ENCODE measurements at places on chromosomes 4 and X. TPM values are rescaled to one million over a fixed set of nuclear protein-coding genes. Genes with fewer than 3 reads are reported as not detected.

GRCh38 chr4:94448815-94449375 is 2.8 kb upstream of the PDLIM5 start:
- no peaks in the 10 kb centered on the region for H3K27me3 ChIP-seq
- H3K36me3 ChIP-seq: no peaks in the 10 kb centered on the region
- H3K4me1 ChIP-seq: peaks cover 13% of the 10 kb centered on the region
- no peak for DNase-seq

DNA sequence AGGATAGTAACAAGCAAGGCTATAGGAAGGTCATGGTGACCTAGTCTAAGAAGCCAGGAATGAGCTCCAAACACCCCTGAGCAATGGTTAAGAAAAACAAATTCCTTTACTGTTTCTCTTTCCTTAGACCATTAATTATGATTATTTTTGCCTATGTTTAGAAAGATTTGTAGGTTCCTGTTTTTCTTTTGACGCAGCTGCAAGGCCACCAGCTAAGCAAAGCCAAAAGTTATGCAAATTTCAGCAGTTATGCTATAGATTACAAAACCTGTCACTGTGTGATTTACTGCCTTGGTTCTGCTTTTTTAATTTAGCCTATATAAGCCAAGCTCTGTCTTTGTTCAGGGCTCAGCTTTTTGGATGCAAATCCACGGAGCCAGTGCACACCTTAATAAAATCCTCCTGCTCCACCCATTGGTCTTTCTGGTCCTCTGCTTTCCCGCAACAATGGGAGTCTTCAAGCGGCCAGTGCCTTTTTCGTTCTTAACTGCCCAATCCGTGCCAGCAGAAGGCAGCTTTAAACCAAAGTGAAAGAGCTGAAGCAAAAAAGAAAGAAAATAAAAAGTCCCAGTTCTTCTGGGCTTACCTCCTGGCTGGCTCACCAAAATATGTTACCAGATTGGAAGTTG is 1.4 kb upstream of the CEP135 start:
- no peaks in the 10 kb centered on the region for H3K36me3 ChIP-seq
- DNase-seq: no peak
- H3K27me3 ChIP-seq: no peaks in the 10 kb centered on the region
- H3K4me3 ChIP-seq: peak overlapping the region; percentile 77
- peaks cover 21% of the 10 kb centered on the region for H3K4me1 ChIP-seq

DNA sequence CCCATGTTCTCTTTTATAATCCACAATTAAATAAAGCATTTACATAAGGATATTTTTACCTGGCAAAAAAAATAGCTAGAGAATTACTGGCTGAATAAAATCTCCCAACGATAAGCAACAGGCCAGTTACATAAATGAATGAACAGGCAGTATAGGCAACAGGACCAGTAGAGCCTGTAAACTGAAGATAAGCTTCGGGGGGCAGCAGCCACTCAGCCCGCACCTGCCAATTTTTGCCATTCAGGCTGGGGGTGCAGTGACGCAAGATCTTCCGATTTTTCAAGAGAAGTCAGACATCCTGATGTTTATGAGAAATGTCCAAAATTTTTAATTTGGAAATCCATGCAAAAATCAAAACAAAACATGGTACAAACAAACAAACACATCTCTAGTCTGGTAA is 49.0 kb upstream of the CDKN2AIP start:
- H3K36me3 ChIP-seq: no peaks in the 10 kb centered on the region
- 0 out of 2 replicates have a peak, but pooled peaks cover 2% of the 10 kb centered on the region for H3K27me3 ChIP-seq
- H3K27ac ChIP-seq: no peak overlapping the region
- H3K4me3 ChIP-seq: no peak overlapping the region
- no peaks in the 10 kb centered on the region for H3K4me1 ChIP-seq

- H3K4me1 ChIP-seq: no peaks in the 10 kb centered on the region
- no peak overlapping the region for H3K27ac ChIP-seq
- no peak for DNase-seq
- H3K27me3 ChIP-seq: no peaks in the 10 kb centered on the region
Measured at GRCh38 chrX:17323397-17323796, 51.6 kb upstream of the NHS start.

DNA sequence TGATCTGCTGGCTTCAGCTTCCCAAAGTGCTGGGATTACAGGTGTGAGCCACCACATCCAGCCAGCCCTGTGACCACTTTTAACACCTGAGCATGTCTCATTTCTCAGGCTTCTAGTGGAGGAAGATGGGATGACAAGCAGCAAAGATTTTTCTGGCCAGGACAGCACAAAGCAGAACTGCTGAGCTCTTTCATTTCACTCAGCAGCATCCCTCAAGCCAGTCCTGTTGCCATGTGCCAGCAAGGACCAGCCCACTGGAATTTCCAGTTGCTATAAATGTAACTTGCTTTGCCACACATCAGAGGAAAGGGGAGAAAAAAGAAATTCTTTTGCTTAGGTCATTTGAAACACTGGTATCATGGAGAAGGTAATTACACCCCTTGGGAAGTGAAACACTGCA is 75.9 kb downstream of the SLC9A7 start:
- no peaks in the 10 kb centered on the region for H3K36me3 ChIP-seq
- no peak overlapping the region for H3K4me3 ChIP-seq
- DNase-seq: no peak
- no peaks in the 10 kb centered on the region for H3K27me3 ChIP-seq
- H3K27ac ChIP-seq: no peak overlapping the region

- DNase-seq: no peak
- H3K27ac ChIP-seq: no peak overlapping the region
- no peak overlapping the region for H3K4me3 ChIP-seq
- H3K27me3 ChIP-seq: no peaks in the 10 kb centered on the region
- H3K36me3 ChIP-seq: no peaks in the 10 kb centered on the region
Measured at GRCh38 chr4:18733961-18734360, 712.4 kb upstream of the LCORL start.

DNA sequence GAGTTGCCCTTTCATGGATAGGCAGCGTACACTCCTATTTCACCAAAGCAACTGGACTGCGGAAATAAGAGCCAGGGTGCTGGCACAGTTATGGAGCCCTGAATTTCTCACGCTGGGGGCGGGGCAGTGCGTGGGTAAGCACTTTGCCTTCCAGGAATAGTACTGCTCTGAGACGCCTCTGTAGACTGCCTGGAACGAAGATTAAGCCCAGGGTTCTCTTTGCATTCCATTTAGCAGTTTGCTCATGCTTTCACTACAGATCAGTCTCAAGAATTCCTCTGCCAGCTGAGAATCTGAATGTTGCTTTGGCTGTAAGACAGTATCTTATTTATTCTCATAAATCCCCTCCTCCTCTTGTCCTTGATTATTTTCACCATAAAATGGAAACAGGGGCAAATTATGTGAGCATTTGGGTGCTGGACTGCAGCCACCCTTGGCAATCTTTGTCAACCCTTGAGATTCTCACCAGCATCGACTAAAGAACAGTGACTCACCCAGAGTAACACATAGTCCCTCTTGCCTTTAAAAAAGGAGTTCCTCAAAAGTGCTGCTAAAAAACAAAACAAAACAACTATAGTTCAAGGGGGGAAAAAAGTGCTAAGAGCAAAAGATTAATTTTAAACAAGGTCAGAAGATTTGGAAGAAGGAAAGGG is 88.9 kb upstream of the CITED1 start:
- DNase-seq: no peak
- no peak overlapping the region for H3K4me3 ChIP-seq
- no peaks in the 10 kb centered on the region for H3K4me1 ChIP-seq
- no peaks in the 10 kb centered on the region for H3K27me3 ChIP-seq
- no peak overlapping the region for H3K27ac ChIP-seq
- no peaks in the 10 kb centered on the region for H3K36me3 ChIP-seq

- no peak overlapping the region for H3K27ac ChIP-seq
- H3K27me3 ChIP-seq: no peaks in the 10 kb centered on the region
- no peaks in the 10 kb centered on the region for H3K4me1 ChIP-seq
- DNase-seq: no peak
- no peaks in the 10 kb centered on the region for H3K36me3 ChIP-seq
Measured at GRCh38 chrX:49282647-49283011, 13.0 kb downstream of the PPP1R3F start.

DNA sequence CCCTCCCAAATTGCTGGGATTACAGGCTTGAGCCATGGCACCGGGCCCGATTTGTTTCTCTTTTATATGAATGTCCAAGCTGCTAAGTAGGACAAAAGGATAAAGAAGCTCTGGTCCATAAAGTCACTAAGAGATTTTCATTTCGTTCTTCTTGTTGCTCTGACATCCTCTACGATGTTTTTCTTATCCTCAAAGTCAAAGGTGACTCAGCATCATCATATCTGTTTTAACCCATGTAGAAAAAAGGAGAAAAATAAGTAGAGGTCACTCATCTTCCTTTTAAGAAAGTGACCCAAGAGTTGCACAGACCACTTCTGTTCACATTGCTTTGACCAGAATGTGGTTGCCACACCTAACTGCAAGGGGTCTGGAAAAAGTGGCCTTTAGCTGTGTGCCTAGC is 29.3 kb upstream of the DYNLT3 start:
- DNase-seq: no peak
- H3K27ac ChIP-seq: no peak overlapping the region
- no peaks in the 10 kb centered on the region for H3K4me1 ChIP-seq
- H3K36me3 ChIP-seq: no peaks in the 10 kb centered on the region
- no peaks in the 10 kb centered on the region for H3K27me3 ChIP-seq

DNA sequence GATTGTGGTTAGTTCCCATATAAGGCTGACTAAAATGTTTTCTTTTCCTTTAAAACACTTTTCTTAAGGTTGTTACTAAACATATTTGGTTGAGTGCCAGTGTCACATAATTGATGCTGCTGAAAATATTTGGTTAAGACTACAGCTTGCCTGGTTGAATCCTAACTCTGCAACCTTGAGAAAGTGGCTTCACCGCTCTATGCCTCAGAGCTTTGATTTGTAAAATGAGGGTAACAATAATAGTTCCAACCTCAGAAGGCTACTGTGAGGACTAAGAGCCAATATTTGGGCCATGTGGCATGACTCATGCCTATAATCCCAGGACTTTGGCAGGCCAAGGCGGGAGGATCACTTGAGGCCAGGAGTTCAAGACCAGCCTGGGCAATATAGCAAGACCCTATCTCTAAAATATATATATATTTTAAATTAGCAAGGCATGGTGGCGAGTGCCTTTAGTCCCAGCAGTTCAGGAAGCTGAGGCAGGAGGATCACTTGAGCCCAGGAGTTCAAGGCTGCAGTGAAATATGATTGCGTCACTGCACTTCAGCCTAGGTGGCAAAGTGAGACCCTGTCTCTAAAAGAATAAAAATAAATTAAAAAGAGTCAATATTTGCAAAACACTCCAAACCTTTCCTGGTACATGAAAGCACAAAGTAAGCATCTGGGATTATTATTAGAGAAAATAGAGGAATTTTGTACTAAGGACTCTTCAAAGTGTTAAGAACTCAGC is 7.1 kb upstream of the NEIL3 start:
- H3K27me3 ChIP-seq: no peaks in the 10 kb centered on the region
- H3K4me1 ChIP-seq: no peaks in the 10 kb centered on the region
- no peaks in the 10 kb centered on the region for H3K36me3 ChIP-seq
- DNase-seq: no peak
- no peak overlapping the region for H3K4me3 ChIP-seq
- no peak overlapping the region for H3K27ac ChIP-seq

GRCh38 chrX:119467842-119468550 is at the start of gene SLC25A5:
TSS of gene SLC25A5 (plus strand) at chrX:119468444. CDS start at chrX:119468516, 72 bp downstream.
- no peaks in the 10 kb centered on the region for H3K27me3 ChIP-seq
- peak within 1 kb of the TSS; percentile 78 for H3K27ac ChIP-seq
- peaks cover 5% of the 10 kb centered on the region for H3K4me1 ChIP-seq
- peak within 1 kb of the TSS; percentile 92 for H3K4me3 ChIP-seq

DNA sequence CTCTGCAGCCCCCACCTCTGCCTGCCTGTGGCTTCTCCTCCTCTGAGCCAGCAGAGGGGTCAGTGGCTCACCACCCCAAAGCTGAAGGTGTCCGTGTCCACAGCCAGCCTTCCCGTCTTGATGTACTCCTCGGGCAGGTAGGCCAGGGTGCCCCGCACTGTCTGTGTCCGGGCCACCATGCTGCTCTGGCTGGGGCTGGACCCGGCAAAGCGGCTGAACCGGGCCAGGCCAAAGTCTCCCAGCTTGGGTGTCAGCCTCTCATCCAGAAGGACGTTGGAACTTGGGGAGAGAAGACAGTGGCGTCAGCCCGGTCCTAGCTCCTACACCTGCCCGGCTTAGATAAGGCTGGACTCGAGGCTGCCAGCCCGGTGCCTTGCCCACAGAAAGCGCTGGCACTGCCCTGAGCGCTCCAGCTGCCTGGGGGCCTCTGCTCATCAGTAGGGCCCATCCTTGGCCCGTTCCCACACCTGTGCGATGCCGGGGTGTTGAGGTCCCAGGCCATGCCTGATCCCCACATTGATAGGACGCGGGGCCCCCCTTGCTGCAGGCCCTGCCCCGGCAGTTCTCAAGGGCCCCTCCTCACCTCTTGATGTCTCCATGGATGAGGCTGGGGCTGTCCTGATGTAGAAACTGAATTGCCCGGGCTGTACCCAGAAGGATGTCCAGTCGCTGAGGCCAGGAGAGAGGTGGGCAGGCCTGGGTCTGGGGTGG is 3.2 kb downstream of the IRAK1 start:
- H3K36me3 ChIP-seq: no peaks in the 10 kb centered on the region
- no peak overlapping the region for H3K4me3 ChIP-seq
- DNase-seq: no peak
- H3K27ac ChIP-seq: no peak overlapping the region
- H3K27me3 ChIP-seq: no peaks in the 10 kb centered on the region
- peaks cover 8% of the 10 kb centered on the region for H3K4me1 ChIP-seq

GRCh38 chr4:84803720-84804119 is 162.8 kb downstream of the WDFY3 start:
- H3K27ac ChIP-seq: no peak overlapping the region
- no peaks in the 10 kb centered on the region for H3K4me1 ChIP-seq
- H3K27me3 ChIP-seq: no peaks in the 10 kb centered on the region
- DNase-seq: no peak

DNA sequence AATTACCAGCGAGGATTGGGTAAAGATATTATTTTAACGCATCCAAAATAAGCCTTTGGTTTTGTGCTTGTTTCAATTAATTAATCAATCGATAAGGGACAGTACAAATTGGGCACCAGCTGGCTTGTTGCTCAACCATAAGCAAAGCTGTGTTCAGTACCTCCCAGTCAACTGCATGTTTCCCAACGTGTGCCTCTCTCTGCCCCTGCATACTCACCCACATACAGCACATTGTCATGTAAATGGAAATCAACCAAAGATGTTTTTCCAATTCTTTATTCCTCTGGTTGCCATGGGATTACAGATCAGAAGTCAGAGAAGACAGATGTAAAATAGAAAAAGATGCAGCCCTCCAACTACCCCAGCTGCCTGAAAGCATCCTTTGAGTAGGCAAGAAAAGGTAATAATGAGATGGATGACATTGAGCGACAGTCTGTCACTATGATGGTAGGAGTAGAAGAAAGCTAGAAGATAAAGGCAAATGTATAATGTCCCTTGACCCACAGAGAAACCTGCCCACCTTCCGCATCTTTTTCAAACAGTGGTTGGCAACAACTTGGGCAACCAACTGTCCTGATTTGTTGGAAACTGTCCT is 92.7 kb upstream of the TSPAN7 start:
- DNase-seq: no peak
- no peaks in the 10 kb centered on the region for H3K4me1 ChIP-seq
- no peak overlapping the region for H3K27ac ChIP-seq
- no peak overlapping the region for H3K4me3 ChIP-seq

Gene PQBP1
- total RNA-seq: 36.4 TPM

Gene BEX3
- total RNA-seq: 130 TPM

Gene UBQLN2
- total RNA-seq: 78.7 TPM

Gene WNK3
- not detected for total RNA-seq

Gene PI4K2B
- 19.3 TPM for total RNA-seq

Gene NPNT
- 0.48 TPM for total RNA-seq

Gene C4orf36
- 2.0 TPM for total RNA-seq

Gene TRIM60
- total RNA-seq: not detected

Gene SPOCK3
- total RNA-seq: not detected
